Muscle of arm (tissue), 14 donors: ENCODE measurements at places on chromosomes 12 and 14.

DNA sequence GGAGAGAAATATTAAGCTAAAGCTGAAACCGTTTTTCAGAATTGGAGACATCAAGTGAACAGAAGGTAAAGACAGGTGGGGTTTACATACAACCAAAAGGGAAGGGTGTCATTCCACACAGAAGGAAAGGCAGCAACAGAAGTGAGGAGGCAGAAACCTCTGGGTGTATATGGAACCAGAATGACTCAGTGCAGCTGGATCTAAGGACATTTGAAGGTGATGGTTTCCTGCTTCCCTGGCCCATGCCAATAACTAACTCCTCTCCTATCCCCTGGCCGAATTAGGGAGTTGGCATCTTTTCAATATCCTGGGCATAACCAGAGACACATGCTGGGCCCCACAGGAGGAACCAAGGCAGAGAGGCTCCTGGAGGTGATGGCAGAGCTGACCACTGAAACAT is 8.4 kb downstream of the NCKAP5L start:
- DNase-seq, result no peak

DNA sequence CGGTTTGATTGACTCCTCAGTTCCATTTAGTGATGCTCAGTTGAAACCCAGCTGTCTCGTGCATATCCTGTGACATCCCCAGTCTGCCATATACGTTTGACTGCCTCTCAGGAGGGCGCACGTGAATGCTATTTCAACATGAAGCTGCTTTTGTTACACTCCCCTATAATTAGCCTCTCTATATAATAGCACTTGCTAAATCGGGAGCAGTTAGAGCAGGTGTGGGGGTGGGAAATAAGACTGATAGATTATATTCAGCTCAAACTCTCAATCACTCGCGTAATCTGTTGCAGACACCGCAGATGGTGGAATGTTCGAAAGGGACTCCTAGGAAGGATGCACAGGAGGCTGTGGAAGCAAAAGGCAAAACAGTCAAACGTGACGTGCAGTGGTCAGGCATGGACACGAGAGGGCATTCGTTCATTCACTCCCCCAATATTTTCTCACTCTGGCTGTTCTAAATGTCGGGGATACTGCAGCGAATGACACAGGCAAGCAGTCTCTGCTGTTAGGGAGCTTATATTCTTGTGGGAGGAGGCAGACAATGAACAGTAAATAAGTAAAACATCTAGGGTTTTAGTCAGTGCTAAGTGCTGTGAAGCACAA is 29.8 kb downstream of the KCNA1 start:
- no peak for DNase-seq

GRCh38 chr14:32403688-32404087 is 74.6 kb downstream of the AKAP6 start:
- DNase-seq, result no peak

- DNase-seq, result no peak
Measured at GRCh38 chr14:99123208-99123870, 148.7 kb downstream of the BCL11B start.

- no peak for DNase-seq
Measured at GRCh38 chr14:76993752-76994151, 34.8 kb downstream of the IRF2BPL start.

DNA sequence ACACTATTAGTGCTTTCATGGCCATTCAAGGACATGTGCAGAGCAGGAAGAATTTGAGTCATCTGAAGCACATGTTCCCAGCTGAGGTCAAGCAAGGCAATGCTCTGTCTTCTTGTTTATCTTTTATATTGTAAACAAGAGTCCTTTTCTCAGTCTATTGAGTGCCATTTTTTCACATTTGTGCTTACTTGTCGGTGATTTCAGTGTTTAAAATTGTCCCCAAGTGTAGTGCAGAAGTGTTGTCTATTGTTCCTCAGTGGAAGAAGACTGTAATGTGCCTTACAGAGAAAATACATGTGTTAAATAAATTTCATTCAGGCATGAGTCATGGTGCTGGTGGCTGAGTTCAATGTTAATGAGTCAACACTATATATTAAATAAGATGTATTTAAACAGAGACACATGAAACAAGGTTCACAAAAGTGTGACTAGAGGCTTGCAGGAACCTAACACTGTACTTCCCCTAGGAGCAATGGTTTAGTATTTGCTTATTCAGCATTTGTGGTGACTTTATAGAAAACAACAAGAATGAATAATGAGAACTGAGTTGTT is 391.1 kb downstream of the LRIG3 start:
- DNase-seq, result no peak
